ENCODE measurements at places on chromosomes 6 and 20.

- H3K27me3 ChIP-seq: no peaks in the 10 kb centered on the region
- no peak overlapping the region for H3K27ac ChIP-seq
- H3K4me1 ChIP-seq: no peaks in the 10 kb centered on the region
- no peaks in the 10 kb centered on the region for H3K36me3 ChIP-seq
- H3K4me3 ChIP-seq: no peak overlapping the region
Observed at GRCh38 chr20:967796-968742, 34.0 kb downstream of the RSPO4 start.

DNA sequence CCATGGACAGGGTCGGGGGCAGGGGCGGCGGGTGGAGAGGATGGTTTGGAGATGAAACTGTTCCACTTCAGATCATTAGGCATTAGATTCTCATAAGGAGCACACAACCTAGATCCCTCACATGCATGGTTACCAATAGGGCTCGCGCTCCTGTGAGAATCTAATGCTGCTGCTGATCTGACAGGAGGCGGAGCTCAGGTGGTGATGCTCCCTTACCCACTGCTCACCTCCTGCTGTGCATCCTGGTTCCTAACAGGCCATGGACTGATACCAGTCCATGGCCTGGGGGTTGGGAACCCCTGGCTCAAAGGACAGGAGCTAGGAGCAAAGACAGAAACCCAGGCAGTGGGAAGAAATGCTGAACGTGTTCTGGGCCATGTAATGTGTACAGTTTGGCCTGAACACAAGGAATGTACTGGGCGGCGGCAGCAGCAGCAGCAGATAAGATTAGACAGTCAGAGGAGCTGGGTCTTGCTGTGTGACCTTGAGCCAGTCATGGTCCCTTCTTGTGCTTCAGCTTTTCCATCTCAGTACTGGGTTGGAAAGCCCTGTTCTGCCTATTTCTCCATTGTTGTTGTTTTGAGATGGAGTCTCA, 4.7 kb upstream of the SPAG4 start:
- H3K4me1 ChIP-seq: no peaks in the 10 kb centered on the region
- no peak for DNase-seq
- H3K36me3 ChIP-seq: no peaks in the 10 kb centered on the region
- H3K27me3 ChIP-seq: no peaks in the 10 kb centered on the region
- no peak overlapping the region for H3K4me3 ChIP-seq

DNA sequence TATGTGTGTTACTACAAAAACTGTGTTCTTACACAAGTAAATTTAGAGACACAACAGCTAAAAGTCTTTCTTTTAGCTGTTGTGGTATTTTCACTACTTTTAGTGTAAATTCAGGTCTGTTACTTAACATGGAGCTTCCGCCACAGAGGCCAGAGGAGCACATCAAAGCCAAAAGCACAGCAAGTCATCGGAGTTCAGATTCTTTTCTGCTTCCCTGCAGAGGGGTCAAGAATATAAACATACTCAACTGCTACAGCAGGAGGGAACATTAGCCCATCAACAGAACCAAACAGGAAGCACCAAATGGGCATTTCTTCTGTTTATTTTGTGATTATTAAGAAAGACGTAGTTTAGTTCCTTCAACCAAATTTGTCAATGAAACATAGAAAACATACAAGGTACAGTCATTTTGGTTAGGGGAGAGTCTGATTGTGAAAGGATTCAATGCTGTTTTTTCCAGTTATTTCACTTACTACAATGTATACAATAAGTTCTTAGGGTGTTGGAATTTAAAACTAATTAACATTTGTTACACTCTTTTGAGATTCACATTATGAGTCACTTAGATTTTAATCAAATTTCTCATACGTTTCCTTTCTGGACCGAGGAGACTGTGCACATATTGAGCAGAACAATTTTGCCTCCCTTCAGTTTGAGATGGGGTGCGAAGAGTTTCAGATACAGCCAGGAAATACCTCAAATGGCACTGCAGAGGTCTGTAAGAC, 42.8 kb upstream of the DSE start:
- H3K27ac ChIP-seq: no peak overlapping the region
- H3K36me3 ChIP-seq: no peaks in the 10 kb centered on the region
- H3K4me3 ChIP-seq: no peak overlapping the region
- no peaks in the 10 kb centered on the region for H3K27me3 ChIP-seq

- no peaks in the 10 kb centered on the region for H3K27me3 ChIP-seq
- H3K27ac ChIP-seq: peak overlapping the region; percentile 7
- no peak overlapping the region for H3K4me3 ChIP-seq
- no peaks in the 10 kb centered on the region for H3K36me3 ChIP-seq
Observed at GRCh38 chr20:32462900-32463641, 104.9 kb downstream of the ASXL1 start.

- H3K27me3 ChIP-seq: peaks cover 9% of the 10 kb centered on the region
- H3K27ac ChIP-seq: no peak overlapping the region
- H3K4me1 ChIP-seq: no peaks in the 10 kb centered on the region
- no peak overlapping the region for H3K4me3 ChIP-seq
Observed at GRCh38 chr6:32086661-32087573, 22.2 kb downstream of the TNXB start.

- H3K27ac ChIP-seq: no peak overlapping the region
- H3K27me3 ChIP-seq: peaks cover 10% of the 10 kb centered on the region
- H3K4me3 ChIP-seq: no peak overlapping the region
- H3K4me1 ChIP-seq: peaks cover 26% of the 10 kb centered on the region
- H3K36me3 ChIP-seq: no peaks in the 10 kb centered on the region
- DNase-seq: no peak
Observed at GRCh38 chr20:46399401-46399800, 7.0 kb downstream of the ELMO2 start.

DNA sequence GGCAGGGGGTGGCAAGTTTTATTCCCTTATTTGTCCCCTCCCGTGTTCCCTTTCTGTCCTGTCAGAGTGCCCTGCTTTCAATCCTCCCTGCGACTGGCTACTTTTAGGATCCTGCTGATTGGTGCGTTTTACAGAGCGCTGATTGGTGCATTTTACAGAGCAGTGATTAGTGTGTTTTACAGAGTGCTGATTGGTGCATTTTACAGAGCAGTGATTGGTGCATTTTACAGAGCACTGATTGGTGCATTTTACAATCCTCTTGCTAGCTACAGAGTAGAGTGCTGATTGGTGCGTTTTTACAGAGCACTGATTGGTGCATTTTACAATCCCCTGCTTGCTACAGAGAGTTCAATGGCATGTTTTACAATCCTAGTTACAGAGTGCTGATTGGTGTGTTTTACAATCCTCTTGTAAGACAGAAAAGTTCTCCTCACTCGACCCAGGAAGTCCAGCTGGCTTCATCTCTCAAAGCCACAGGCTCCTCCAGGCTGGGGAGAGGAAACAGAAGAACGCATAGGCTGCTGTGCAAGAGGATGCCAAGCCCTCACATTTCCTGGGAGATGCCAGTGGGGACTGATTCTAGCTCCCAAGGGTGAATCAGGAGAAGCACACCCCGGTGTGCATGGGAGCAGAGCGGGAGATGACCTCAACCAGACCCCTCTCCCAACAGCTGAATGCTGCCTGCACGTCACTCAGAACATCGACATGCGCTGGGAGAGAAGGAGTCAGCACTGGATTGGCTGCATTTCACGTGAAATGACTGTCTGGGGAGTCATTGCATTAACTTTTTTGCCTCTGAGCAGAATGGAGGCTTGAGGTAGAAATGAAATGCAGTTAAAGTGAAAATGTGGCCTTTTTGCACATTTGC, 48.3 kb upstream of the SLC22A23 start:
- no peak overlapping the region for H3K27ac ChIP-seq
- peaks cover 22% of the 10 kb centered on the region for H3K4me1 ChIP-seq
- no peak overlapping the region for H3K4me3 ChIP-seq
- H3K27me3 ChIP-seq: no peaks in the 10 kb centered on the region
- H3K36me3 ChIP-seq: no peaks in the 10 kb centered on the region

- H3K27me3 ChIP-seq: no peaks in the 10 kb centered on the region
- H3K27ac ChIP-seq: no peak overlapping the region
- no peak for DNase-seq
- H3K36me3 ChIP-seq: peaks cover 13% of the 10 kb centered on the region
Observed at GRCh38 chr6:42572523-42572922, 8.7 kb downstream of the UBR2 start.

GRCh38 chr6:16305788-16306187, 67.4 kb downstream of the GMPR start:
- no peaks in the 10 kb centered on the region for H3K36me3 ChIP-seq
- H3K4me3 ChIP-seq: no peak overlapping the region
- DNase-seq: no peak
- H3K4me1 ChIP-seq: peaks cover 5% of the 10 kb centered on the region
- no peak overlapping the region for H3K27ac ChIP-seq

DNA sequence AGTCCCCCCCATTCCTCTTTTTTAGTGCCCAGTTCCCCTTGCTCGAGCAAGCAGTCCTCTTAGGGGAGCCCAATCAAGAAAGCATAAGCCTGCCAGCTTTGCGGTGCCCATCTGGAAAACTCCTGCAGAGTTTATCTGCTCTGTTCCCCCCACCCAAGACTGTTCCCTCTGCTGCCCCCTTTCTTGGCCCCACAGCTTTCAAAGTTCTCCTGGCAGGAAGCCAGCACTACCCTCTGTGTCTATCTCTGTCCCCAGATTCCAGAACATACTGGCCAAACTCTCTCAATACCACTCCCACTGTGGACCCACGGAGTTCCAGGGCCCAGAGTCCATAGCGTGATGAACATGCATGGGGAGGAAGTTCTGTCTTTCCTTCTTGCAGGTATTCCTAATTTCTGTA, 55.4 kb downstream of the CRYBG1 start:
- H3K4me3 ChIP-seq: no peak overlapping the region
- no peak for DNase-seq
- H3K27me3 ChIP-seq: no peaks in the 10 kb centered on the region
- no peaks in the 10 kb centered on the region for H3K36me3 ChIP-seq
- no peaks in the 10 kb centered on the region for H3K4me1 ChIP-seq

DNA sequence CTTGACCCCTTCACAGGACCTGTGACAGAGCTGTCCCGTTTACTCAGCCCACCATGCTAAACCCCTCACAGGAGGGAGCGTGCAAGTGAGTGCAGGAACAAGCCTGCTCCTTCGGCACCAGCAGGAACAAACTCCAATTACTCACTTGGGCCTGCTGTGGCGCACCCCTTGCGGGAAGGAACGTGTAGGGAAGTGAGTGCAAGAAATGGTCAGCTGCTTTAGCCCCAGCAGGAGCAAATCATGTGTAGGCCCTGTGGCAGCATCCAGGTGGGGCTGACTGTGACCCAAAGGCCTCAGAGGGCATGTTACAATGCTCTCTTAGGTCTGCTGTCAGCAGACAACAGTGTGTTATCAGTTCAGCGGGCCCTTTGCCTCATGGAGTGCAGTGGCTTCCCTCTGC, 574.4 kb downstream of the PRKN start:
- H3K27me3 ChIP-seq: no peaks in the 10 kb centered on the region
- no peak overlapping the region for H3K27ac ChIP-seq
- no peaks in the 10 kb centered on the region for H3K4me1 ChIP-seq
- no peak for DNase-seq

- no peak for DNase-seq
- H3K4me1 ChIP-seq: peaks cover 5% of the 10 kb centered on the region
- H3K4me3 ChIP-seq: no peak overlapping the region
- no peaks in the 10 kb centered on the region for H3K36me3 ChIP-seq
- H3K27me3 ChIP-seq: no peaks in the 10 kb centered on the region
Observed at GRCh38 chr6:166604328-166604727, 17.9 kb upstream of the RAMACL start.

DNA sequence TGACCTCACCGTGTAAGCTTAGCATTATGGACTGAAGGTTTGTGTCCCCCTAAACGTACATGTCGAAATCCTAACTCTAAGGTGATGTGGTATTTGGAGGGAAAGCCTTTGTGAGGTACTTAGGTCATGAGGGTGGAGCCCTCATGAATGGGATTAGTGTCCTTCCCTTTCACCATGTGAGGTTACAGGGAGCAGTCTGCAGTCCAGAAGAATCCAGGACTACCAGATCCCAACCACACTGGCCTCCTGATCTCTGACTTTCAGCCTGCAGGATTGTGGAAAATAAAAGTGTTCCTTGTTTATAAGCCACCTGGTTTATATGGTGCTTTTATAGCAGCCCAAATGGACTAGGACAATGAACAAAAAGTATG, 73.4 kb downstream of the ZBTB2 start:
- peaks cover 13% of the 10 kb centered on the region for H3K4me1 ChIP-seq
- no peak for DNase-seq
- no peaks in the 10 kb centered on the region for H3K36me3 ChIP-seq
- H3K27me3 ChIP-seq: no peaks in the 10 kb centered on the region
- H3K27ac ChIP-seq: peak overlapping the region; percentile 94

GRCh38 chr6:3147914-3148757, 9.2 kb downstream of the TUBB2A start:
- peaks cover 5% of the 10 kb centered on the region for H3K36me3 ChIP-seq
- H3K27me3 ChIP-seq: no peaks in the 10 kb centered on the region
- H3K4me3 ChIP-seq: no peak overlapping the region
- H3K4me1 ChIP-seq: no peaks in the 10 kb centered on the region
- no peak overlapping the region for H3K27ac ChIP-seq

DNA sequence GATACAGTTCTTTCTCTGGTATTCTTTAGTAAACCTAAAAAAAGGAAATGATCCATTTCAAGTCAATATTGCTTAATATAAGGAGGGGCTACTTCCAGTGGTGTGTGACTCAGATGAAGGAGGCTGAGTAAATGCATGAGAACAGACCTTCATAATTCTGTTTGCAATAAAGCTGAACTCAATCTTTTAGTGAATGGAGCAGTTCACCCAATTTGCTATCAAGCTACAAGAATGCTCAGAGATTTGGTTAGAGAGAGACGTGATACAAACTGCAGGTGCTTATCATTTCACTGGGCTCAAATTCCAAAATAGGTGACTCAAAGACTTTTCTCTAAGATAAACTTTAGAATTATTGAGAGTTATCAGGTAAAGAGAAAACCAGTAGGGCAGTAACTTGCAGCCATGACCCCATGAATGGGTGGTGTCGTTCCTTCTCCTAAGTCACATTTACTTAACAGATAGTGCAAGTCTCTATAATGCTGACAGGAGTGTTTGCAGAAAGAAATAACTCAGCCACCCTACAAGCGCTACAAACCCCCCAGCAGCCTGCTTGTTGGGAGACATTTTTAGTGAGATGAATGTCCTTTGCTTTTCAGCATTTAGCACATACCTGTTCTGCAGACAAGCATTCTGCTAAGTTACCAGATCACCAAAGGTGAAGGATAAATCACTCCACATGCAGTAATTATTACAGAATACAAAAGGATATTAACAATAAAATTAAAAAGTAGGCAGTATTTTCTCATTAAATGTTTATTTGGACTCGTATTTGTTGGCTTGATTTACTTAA, 16.4 kb upstream of the BLOC1S5 start:
- H3K36me3 ChIP-seq: no peaks in the 10 kb centered on the region
- H3K27ac ChIP-seq: no peak overlapping the region
- DNase-seq: no peak
- no peaks in the 10 kb centered on the region for H3K27me3 ChIP-seq

DNA sequence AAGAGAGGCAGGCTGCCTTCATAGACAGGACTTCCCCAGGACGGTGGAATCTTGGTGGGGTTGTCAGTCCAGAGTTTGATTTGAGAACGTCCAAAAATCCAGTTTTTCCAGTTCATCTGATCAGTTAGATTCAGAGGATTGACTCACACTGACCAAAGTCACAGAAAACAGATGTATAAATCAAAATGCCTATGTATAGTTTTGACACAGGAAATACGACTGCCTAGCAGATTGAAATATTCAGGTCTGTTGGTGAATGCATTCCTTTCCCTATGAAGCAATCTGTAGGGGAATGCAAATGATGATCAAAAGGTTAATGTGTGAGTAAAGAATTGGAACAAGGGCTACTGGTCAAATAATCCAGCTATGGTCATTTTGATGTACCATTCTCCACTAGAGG, 29.7 kb upstream of the GFOD1 start:
- H3K27me3 ChIP-seq: no peaks in the 10 kb centered on the region
- H3K27ac ChIP-seq: no peak overlapping the region
- no peak overlapping the region for H3K4me3 ChIP-seq
- H3K36me3 ChIP-seq: no peaks in the 10 kb centered on the region
- DNase-seq: peak; percentile 15

GRCh38 chr20:33908336-33908735, 85.4 kb upstream of the RALY start:
- peaks cover 5% of the 10 kb centered on the region for H3K4me1 ChIP-seq
- no peak overlapping the region for H3K4me3 ChIP-seq
- no peaks in the 10 kb centered on the region for H3K27me3 ChIP-seq
- peak; percentile 56 for DNase-seq
